Nucleus accumbens (tissue), 56 donors: ENCODE measurements at places on chromosomes 1 and 21.

GRCh38 chr1:58768971-58769808, 14.7 kb downstream of the JUN start:
- peak; percentile 9 for DNase-seq

DNA sequence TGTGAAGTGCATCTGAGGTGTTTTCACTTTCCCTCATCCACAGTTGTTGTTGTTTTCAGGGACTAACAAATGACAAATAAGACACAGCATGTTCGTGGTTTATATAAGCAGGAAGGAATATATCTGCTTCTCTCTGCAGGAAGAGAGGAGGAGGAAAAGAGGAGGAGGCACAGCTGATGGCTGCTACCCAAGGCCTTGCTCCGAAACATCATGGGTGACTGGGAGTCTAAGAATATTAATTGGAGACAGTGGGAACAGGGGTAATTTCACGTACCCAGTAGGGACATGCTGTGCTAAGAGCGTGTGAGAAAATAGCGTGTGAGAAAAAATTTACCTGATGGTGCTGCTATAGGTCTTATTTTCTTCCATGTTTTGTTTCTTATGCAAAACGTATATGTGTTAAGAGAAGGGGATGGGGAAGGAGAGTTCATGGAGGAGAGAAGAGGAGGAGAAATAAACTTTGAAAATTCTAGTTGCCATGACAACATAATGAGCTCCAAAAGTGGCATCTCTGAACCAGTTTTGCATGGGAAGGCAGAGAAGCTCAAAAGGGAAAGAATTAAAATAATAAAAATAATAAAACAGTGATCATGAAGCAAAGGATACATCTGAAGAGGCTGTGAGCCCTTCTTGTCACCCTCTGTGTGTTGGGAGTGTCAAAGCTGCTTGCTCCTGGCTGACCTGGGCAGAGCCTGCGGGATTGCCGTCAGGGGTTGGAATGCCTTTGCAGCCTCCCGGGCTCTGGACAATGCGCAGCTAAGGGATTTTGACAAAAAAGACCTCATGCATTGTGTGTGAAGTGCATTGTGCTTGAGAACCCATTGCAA, 192.0 kb downstream of the CACNA1E start:
- DNase-seq = no peak

DNA sequence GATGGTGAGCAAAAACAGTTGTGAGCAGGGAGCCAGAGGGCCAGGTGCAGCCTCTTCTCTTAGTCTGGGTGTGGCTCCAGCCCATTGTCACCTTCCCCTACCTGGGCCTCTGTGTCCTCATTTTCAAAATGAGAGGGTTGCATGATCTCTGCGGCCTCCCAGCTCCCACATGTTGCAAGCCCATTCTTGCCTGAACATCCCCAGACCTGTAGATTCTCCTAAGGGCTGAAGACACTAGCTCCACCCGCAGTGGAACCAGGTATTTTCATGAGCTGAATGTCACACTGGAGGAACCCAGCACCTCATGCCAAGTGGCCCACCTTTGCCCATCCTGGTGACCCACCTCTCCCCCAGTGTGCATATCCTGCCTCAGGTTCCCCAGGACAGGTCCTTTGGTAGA, 12.3 kb downstream of the IKBKE start:
- no peak for DNase-seq

- no peak for DNase-seq
These were observed 62.8 kb downstream of the PIK3CD start for GRCh38 chr1:9714257-9714718.

DNA sequence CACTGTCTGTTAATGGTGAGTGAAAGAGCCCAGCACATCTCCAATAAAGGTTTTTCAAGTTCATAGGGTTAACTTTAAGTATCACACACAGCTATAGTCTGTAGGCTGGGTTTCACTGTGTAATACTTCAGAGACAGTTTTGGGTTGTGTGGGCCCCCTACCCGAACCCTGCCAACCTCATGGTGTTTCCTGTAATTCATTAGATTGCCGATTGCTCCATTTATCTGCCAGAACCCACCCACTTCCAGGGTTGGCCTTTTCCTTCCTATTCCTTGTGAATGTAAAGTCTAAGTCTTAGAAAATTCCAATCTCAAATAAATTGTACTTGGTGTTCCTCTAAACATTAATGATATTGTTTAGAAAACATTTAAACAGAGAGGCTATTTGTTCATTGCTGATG, 43.6 kb downstream of the CTTNBP2NL start:
- no peak for DNase-seq

GRCh38 chr1:177873238-177873637, 96.6 kb downstream of the SEC16B start:
- DNase-seq = no peak

- no peak for DNase-seq
These were observed 41.7 kb upstream of the ZNF326 start for GRCh38 chr1:89953131-89953626.
